ENCODE measurements at places on chromosomes 7 and 10.
A peak's percentile ranks its signal among the peaks of the same experiment; 100 is the strongest.

- no peak for DNase-seq
These were observed 12.7 kb downstream of the RAB19 start for GRCh38 chr7:140416560-140416959.

GRCh38 chr10:76618641-76619040, 1019.0 kb downstream of the KCNMA1 start:
- no peak for DNase-seq

GRCh38 chr7:26930201-26930600, 65.8 kb upstream of the SKAP2 start:
- DNase-seq = no peak

DNA sequence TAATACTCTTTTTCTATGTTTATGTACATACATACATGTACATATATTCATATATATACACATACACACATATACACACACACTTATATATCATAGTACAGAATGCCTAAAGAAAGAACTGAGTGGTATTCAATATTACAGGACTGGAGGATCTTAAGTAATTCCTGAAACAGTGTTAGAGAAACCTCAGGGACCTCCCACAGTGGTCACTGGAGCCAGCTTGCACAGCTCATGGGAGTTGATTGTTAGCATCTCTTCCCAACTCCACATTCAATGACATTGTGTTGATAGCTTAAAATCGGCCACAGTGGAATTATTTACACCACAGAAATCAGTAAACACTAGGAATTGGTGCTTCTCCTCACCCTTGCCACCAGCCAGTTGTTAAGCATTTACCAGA, 6.0 kb downstream of the LRRC17 start:
- no peak for DNase-seq

GRCh38 chr7:19557726-19558465, 150.9 kb downstream of the POLR1F start:
- no peak for DNase-seq

DNA sequence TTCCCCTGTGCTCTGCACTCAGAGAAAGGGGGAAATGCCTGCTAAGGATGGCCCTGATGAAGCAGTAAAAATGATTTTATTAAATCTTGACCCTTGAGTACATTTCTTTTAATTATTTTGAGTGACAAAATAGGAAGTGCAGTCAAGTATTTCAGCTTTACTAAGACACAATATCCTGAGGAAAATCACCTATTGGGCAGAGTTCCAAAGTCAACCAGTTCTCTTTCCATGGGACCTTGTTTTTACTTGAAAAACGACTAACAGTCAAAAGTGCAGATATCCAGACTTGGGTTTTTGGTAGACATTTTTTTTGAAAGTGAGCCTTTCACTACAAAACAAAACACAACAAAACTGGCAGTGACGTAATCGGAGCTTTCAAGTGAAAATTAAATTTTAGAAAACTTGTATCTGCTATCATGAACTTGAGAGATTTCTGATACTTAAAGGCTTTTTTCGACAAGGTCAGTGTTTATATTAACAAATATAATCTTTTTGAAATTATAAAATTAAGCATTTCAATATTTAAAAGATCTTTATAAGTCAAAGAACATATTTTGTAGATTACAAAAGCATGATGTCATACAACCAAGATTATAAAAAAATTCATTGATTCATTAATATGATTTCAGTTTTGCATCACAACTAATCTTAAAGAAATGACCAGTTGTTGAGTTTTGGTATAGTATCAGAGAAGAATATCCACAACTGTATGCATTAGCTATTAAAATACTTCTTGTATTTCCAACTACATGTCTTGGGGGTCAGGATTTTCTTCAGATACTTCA, 513.8 kb upstream of the AKR1E2 start:
- no peak for DNase-seq

GRCh38 chr10:133266056-133266795, 10.4 kb downstream of the ADAM8 start:
- DNase-seq = no peak

DNA sequence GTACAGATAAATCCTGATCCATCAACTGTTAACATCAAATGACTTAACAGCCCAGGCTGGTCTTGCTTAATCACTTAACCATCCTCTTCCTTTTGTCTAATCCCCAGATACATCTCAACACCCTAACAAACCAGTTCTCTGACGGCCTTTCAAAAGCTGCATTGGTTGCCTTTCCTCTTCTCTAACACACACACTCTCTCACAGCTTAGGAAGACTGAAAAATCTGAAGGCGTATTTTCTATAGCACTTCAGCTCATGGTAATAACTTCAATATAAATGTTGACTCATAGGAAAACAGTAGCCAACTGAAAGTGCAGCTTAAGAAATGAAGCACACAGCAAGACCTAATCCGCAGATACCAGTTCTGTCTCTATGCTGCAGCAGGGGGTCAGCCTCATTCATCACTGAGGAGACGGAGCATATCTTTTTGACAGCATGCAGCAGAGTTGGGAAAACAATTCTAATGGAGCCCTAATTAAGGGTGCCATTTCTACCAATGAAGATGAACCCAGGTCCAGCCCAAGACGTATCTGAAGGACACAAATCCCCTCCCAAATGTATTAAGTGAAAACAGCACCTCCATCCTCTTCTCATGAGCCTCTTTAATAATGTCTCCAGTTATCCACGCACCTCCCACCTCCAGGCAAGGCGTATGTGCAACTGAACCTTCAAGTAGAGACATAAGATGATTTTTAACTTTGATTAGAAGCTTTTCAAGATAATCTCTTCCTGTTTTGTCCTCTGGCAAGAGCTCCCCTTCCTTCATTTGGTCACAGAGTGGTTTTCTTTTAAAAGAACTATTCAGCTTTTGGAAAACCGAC, 211.7 kb upstream of the NFE2L3 start:
- DNase-seq = no peak

- no peak for DNase-seq
These were observed 2.4 kb downstream of the PSMC2 start for GRCh38 chr7:103349805-103350204.

DNA sequence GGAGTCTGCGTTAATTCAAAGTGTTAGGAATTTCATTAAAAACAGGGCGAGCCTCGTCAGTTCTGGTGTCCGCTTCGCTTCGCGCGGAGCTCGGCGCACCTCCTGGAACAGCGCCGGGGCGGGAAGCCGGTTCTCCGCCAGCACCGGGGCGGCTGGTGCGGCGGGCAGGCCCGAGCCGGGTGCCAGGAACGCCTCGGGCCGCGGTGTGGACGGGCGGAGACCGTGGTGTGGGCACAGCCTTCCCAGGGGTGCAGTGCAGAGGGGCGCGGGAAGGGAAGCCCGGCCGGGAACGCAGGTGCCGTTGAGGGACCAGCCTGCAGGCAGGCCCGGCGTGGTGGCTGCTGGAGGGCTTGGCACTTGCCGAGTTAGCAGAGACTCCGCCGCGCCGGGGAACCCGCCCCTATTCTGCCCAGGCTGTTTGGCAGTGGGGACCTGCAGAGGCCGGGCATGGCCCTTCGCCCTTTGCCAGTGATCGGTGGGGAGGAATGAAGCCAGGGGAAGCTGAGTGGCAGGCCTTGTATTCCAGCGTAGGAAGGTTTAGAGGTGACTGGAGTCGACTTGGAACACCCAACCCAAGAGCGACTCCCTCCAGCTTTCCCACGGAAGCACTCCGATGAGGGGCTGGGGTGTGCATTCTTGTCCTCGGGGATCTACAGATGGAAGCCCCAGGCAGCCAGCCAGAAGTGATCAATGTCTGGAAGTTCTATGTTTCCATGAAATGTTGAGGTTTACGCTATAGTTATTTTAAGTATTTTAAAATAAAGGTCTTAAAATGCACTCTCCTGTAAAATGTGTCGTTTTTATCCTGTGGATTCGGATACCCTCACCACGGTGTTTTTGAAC, 945 bp upstream of the RHEB start:
- no peak for DNase-seq

DNA sequence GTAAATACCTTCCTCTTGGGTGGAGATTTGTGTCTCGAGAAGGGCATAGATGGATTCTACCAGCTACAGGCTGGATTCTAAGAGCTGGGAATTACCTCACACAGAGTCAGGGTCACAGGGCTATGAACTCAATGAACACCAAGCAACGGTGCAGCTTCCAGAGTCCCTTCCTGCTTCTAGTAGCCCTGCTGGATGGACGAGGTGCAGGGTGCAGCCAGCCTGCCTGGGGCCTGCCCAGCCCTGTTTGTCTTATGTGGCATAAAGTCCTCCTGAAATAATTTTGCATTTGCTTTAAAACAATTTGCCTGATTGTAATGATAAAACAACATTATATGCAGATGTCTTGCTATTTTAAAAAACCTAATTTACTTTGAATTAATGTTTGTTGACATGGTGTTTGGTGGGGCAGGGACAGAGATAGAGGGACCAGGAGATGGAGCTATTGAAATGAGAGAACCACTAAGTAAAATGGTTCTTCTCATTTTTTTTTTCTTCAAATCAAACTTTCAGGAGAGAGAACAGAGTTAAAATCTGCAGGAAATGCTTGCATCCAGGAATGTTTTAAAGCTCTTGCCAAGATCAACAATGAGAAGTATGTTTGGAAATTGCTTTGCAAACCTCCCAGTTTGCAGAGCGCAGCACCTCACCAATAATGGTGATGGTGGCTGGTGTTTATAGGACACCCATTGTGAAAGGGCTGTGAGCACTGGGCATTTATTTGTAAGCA, 305.4 kb upstream of the PODXL start:
- DNase-seq = no peak

DNA sequence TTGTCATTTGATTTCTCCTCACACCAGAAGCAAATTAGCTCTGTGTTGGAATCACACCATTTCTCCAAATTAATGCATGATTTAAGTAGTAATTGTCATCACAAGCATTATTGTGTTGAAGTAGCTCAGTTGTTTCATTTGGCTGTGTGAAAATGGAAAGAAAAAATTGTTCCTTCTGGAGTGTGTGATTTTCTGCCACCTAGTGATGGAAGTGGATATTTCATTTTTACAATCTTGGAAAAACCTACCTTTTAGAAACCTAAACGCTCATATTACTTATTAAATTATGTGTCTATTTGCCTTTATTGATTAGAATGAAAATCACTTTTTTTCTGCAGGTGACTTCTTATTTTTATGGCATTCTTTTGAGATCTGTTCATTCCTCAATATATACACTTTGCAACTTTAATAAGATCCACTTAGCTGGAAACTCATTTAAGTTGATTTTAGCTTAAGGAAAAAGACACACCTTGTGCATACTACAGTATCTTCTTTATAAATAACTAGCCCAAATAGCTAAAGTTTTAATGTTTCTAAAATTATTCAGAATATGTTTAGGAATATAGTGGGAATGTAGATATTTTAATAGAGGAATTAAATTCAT, 50.0 kb downstream of the SRI start:
- DNase-seq = peak; percentile 59

GRCh38 chr10:44723619-44724325, 187.4 kb upstream of the TMEM72 start:
- no peak for DNase-seq

DNA sequence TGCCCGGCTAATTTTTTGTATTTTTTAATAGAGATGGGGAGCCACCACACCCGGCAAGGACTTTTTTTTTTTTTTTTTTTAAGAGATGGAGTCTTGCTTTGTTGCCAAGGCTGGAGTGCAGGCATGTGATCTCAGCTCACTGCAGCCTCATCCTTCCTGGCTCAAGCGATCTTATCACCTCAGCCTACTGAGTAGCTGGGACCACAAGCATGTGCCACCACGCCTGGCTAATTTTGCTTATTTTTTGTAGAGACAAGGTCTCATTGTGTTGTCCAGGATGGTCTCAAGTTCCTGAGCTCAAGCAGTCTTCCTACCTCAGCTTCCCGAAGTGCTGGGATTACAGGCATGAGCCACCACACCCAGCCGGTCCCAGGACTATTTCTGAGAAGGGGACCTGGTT, 9.3 kb upstream of the MCU start:
- DNase-seq = no peak

- DNase-seq = peak; percentile 22
These were observed 43.8 kb downstream of the ARL4A start for GRCh38 chr7:12731214-12731656.

GRCh38 chr10:48774416-48775205, 89.9 kb downstream of the WDFY4 start:
- DNase-seq = no peak

DNA sequence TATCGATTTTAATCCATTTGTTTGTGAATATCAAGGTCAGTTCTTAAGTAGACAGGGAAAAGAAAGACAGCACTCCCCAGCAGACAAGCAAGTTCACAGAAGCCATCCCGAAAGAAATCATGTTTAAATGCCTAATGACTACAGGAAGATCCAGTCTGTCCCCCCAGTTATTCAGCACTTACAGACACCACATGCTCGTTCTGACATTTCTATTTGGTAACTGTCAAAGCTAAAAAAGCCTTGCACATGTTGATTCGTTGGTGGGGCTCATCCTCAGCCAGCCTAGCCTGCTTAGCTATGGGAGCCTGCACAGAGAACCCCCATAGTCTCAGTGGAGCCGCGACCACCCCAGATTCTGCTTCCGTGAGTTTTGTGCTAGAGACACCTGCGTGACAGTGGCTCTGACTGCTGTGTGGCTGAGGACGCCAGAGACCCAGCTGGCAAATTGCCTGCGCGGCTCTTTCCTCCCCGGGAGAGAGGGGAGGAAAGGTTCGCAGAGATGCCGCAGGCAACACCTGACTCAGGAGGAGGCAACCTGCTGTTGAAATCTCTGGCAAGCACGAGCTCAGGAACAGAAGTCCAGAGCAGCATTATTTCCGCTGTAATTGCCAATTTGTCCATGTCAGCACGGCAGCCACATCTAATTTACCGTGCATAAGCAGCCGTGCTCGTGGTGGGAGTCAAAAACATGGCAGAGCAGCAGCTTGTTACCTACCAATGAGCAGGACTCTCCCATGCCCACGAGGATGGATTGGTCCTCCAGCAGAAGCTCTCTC, 194.2 kb downstream of the GPAM start:
- DNase-seq = no peak

DNA sequence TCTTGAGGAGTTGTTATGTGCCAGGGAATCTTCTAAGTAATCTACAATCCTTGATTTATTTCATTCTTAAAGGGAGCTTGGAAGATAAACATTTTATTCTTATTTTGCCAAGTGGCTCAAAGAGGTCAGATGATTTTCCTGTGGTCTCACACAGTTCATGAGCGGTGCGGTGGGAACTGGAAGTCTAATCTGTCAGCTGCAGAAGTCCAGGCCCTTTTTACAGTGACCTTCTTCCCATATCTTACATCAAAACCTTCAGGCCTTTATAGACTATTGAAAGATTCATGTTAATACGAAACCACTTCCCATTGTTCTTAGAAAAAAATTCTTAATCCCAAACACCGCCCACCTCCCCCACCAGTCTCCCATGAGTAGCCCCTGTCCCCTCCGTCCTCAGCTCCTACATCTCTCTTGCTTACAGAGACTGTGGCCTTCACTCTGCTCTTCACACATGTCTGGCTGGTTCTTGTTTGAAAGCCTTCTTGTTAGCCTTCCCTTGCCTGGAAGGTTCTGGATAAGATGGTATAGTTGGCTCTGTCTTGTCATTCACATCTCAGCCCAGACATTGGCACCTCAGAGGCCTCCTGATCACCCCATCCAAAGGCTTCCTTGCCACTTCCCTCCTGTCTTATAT, 61.5 kb downstream of the ITGA8 start:
- no peak for DNase-seq

DNA sequence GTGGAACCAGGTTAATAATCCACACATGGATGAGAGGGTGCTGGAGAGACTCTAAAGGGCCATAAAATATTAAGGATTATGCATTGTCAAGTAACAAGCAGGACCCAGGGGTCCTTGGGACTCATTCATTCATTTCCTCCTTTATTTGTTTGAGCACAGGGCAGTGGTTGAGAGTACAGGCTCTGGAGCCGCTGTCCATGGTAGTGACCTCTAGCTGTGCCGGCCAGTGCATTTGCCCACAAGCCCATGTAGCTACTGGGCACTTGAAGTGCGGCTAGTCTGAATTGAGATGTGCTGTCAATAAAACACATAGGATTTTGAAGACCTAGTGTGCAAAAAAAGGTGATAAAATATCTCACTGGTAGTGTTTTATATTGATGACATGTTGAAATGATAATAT, 137.6 kb downstream of the C10orf105 start:
- DNase-seq = no peak
